ENCODE measurements at places on chromosomes 16 and 17.
A peak's percentile ranks its signal among the peaks of the same experiment; 100 is the strongest.

- peak; percentile 89 for DNase-seq
Measured at GRCh38 chr17:72143245-72143644, 22.4 kb downstream of the SOX9 start.

DNA sequence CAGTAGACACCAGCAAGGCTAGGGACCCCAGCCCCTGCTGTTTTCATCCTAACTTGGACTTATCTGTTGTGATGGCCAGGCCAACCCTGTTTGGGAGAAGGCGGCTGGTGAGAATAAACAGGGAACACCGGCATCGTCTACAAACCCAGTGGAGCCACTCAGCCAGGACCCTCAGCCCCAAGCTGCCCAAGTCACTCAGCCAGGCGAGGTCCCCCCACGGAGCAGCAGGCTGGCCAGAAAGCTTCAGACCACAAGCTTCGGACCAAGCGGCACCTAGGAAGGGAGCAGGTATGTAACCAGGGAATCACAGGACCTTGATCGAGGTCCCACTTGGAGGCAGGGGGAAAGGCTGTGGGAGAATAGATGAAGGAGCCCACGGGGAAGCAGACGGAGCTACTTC, 23.4 kb downstream of the RBFOX3 start:
- DNase-seq = no peak

DNA sequence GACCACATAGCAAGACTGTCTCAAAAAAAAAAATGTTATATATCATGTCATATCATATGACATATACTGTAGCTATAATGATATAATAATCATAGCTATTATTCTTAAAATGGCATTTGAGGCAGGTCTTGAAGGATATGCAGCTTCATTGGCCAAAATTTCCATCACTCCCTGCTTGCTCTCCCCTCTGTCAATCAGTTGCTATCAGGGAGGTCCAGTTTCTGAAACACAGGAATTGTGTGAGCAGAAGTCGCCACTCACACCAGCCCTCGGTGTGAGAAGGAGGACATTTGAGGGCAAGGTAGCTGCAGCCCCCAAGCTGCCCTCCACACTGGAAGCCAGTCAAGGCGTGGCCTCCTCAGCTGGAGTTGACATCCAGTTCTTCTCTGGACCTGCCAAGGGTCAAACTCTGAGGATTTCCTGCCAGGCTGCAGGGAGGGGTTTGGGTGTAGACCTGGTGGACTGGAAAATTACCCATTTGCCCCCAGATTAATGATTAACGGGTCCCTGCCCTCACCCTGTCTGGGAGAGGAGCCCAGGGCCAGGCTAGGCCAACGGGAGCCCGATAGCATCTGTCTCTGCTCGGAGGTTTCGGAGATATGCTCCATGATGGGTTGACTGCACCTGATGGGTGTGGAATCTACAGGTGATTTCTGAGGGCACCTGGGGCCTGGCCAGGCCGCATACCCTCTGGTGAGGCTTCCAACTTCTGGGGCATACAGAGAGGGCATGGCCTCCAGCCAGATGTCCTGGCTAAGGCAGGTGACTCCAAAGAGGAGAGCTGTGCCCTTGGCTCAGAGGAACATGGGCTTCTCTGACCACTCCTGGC, 18.8 kb downstream of the WNT9B start:
- peak; percentile 83 for DNase-seq

DNA sequence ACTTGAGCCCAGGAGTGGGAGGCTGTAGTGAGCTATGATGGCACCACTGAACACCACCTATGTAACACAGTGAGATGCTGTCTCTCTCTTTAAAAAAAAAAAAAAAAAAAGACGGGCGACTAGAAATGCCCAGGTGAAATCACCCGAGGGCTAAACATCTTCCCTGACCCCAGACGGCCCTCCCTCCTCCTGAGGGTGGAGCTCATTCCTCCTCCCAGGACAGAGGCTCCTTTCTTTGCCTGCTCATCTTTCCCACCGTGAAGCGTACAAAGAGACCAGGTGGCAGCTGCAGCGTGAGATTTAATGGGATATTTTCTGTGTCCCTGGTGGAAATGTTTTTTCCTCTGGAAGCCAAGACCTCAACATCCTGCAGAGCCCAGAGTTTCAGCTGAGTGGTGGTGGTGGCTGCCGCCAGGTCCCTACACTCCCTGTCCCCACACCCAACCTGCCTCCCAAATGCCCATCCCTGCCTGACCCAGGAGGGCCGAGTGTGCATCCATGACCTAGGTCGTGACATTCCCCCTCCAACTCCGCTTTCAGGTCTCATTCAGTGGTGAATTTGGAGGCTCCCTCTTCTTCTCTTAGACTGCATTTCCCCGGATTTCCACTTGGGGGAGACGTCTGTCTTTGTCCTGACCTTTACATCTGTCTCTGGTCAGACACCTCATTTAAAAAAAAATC, 14.4 kb upstream of the GPRC5B start:
- peak; percentile 64 for DNase-seq

DNA sequence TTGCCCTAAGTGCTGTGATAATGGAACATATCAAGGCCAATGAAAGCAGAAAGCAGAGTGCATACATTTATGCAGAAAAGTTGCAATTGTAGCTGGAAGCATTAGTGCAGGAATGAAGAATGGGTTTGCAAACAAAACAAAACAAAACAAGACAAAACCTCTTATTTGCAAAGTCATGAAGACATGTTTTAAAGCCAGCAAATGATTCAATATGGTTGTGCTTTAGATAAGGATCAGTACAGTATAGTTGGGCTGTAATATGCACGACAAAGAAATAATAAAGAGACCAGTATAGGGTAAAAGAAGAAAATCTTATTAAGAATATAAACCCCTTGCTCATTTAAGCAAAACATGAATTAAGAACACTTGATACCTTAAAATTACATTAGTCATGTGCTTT, 398.1 kb downstream of the KIF2B start:
- DNase-seq = no peak

DNA sequence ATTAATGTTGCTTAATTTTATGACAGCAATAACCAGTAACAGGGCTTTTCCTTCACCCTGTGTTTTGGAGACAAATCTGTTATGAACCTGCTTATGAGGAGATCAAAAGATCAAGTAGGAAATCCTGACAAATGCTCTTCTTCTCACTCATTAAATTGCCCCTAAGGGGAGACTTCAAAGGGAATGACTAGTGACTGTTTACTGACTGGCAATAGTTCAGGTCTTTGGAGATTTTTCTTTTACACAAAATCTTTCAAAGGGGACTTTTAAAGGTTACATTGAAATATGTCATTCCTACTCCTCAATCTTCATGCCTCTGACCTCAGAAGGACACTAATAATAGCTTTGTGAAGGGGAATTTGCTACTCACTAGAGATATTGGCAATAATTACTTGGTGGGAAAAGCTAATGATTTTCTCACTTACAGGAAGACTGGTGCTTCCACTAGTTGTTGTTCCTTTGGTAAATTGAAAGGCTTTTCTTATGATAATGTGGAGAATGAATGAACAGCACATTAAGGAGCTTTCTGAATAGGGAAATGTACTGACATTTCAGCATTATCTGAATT, 292.9 kb upstream of the CA10 start:
- peak; percentile 13 for DNase-seq

DNA sequence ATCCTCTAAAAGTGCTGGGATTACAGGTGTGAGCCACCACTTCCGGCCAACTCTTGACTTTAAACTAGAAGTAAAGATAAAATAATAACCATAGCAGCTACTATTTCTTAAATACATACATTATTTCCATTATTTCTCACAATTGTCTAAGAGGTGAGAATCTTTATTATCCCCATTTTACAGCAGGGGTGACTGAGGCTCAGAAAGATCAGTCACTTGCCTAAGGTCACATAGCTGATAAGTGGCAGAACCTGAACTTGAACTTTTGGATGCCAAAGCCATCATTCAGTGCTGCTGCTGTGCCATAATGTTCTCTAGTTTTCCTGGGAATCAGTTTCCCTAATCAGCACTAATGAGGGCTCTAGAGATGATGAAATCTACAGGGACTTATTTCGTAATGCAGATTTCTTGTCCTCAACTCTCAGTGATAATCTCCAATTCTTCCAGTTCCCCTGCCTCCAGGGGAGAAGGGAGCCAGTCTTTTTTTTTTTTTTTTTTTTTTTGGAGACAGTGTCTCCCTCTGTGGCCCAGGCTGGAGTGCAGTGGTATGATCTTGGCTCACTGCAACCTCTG, 25.2 kb upstream of the GPRC5B start:
- no peak for DNase-seq

- DNase-seq = peak; percentile 91
Measured at GRCh38 chr17:43418441-43419374, 19.9 kb downstream of the ARL4D start.

- DNase-seq = no peak
Measured at GRCh38 chr17:77647531-77647930, 311.0 kb upstream of the TNRC6C start.

- DNase-seq = no peak
Measured at GRCh38 chr16:86929057-86929871, 350.9 kb downstream of the FOXL1 start.

DNA sequence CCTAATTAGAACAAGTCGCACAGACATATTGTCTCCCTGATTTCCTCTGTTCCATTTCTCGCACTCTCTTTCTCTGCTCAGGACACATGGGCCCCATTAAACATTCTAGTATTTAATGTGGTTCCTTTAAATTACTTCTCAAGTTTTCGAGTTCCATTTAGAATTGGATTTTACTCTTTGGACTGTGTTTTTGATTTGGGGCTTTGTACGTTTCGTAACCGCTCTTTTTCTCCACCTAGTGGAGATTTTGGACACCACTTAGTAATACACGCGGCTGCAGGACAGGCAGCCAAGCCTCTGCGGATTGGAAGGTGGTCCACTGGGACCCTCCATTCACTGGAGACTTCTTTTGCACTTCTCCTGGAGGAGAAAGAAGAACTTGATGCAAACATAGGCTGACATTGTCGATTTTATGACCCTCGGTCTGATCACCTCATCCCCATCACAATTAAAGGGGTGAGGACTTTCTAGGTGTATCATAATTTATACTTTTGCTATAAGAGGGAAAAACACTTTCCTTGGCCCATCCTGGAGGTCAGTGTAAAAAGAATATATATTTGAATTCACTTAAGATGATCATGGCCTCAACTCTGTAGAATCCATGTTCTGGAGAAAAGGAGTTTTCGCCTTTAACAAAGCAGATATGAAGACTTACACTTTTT, 85.7 kb downstream of the NOG start:
- peak; percentile 49 for DNase-seq

DNA sequence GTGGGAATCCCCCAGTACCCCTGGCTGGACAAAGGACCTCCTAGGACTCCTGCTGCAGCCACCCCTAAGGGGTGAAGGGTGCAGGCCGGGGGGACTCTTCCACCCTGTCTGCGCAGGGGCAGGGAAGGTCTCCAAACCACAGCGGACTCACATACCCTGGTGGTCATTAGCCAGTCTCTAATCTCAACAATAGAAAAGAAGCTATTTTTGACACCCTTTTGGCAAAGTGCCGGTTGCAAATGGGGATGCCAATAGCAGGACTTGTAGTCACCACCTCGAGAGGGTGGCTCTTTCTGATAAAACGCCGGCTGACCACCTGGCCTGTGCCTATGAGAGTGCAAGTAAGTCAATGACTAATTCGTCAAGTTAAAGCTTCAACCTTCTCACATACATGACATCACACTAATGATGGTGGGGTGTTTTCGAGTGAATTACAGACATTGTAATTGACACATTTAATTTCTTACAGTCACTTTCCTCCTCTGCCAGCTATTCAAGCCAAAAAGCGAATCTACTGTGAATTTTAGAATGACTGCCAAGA, 23.1 kb upstream of the DNAH17 start:
- DNase-seq = no peak

DNA sequence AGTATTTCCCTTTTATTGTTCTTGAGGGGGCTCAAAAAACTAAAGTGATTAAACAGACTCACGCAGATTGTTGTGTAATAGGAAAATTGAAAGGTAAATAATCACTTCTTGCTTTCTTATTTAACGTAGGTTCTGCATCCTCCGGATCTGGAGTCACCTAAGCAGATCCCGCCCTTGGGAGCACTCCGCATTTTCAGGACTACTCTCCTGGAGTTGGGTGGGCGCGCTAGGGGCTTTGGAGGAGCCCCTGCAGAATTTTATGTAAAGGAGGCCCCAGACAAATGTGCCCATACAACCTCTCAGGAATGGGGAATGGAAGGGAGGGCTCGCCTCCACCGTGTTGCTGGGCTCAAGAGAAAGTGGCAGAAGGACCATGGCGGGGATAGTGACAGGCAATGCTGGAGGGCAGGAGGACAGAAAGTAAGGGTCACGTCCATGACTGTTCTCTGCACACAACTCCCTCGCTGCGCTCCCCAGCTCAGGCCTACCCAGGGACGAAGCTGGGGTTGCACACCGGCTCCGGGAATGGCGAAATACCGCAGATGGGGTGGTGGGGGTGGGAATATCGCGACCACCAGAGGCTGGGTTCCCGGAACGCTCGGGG, 8.3 kb downstream of the MT2A start:
- peak; percentile 55 for DNase-seq

All from DMS53 (cell line).